ENCODE measurements at places on chromosomes 3 and 15.

DNA sequence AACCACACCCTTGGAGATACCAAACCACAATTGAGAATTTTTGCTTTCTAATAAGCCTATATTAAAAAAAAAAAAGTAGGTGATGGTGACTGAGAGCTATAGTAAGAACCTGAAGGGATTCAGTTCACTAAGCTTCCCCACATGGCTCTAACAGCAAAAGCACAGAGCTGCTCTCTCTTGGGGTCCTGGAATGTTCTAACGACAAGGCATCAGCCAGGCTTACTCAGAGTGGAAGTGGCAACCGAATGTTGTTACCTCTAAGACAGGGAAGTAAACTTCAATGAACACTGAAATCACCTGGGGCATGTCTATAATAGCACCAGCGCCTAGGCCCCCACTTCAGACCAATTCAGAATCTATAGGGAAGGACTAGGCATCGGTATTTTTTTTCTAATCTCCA lies 397.7 kb downstream of the MAGI1 start:
- no peak for DNase-seq

- DNase-seq: no peak
Measured at GRCh38 chr3:159934216-159934615, 54.4 kb upstream of the IL12A start.

GRCh38 chr15:64191971-64192830 lies 29.4 kb upstream of the PPIB start:
- no peak for DNase-seq

DNA sequence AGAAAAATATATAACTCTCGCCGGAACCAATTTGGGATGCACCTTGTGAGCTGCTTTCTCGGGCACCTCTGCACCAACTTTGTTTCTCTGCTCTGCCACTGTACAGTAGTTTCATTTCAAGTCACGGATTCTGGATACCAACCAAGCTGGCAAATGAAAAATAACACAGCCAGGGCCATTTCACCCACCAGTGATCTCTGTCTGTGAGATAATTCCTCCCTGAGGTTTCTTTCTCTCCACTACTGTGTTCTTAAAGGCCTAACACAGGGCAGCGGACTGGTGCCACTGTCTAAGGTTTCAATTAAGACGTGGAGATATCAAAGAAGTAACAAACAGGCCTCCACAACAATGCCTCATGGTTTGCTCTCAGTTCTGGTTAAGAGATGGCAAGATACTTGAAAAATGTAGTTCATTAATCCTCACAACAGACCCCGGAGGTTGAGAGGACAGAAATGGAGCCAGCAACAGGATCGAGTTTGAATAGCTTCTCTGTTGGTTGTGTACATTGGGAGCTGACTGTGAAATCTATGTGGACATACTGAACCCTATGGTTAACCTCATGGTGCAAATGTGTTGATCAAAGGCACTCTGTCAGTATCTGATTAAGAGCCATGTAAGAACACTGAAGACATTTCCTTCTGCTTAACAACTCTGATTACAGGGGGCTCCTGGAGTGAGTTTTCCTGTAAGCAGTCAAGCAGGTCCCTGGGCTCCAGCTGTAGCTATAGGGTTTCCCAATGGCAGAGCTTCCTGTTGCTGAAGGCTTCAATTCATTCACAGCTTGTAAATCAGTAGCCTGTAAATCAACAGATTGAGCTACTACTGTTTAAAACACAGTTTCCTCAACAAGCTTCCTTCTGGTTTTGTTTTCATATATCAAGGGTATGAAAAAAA lies 470.5 kb downstream of the EPHA3 start:
- DNase-seq: no peak

GRCh38 chr3:44989636-44990373 lies 13.8 kb downstream of the EXOSC7 start:
- DNase-seq: no peak

GRCh38 chr3:150377601-150378300 lies 30.3 kb upstream of the TSC22D2 start:
- DNase-seq: no peak

DNA sequence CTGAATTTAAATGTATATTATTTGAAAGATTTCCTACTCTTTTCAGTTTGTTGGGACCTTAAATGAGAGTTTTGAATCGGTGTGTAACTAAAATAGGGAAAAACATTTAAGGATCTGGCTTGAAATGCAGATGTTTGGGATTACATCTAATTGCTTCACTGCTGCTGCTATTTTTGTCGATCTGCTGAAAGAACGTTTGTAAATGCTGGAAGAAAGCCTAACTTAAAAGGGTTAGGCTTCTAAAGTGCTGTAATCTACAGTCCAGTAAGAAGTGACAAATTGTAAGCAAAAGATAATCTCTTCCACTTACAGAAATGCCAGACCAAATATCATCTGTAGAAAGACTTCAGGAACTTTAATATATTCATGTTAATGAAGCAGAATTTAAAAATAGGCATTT lies 691.6 kb downstream of the ZNF385D start:
- no peak for DNase-seq

- no peak for DNase-seq
Measured at GRCh38 chr3:55661571-55661970, 174.5 kb upstream of the WNT5A start.

DNA sequence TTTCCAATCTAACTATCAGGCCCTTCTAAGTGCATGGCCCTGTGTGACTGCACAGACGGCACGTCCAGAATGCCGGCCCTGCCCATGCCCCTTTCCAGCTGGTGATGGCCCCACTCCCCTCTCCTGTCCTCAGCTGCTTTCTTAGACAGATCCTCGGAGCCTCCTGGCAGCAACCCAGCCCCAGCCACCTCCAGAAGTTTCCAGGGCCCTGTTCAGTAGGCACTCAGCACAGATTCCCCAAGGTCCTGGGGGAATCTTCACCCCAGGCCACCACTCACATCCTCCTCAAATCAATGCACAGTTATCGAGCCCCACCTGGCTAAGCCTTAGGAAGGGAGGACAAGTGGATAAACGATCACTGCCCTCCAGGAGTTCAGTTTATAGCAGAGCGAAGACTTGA lies 1.4 kb upstream of the CRABP1 start:
- DNase-seq: no peak

GRCh38 chr3:133965013-133965570 lies 64.6 kb downstream of the SLCO2A1 start:
- no peak for DNase-seq

GRCh38 chr3:176041812-176042211 lies 1155.5 kb downstream of the TBL1XR1 start:
- no peak for DNase-seq

- no peak for DNase-seq
Measured at GRCh38 chr3:133915685-133916658, 20.3 kb upstream of the RAB6B start.

- no peak for DNase-seq
Measured at GRCh38 chr3:45724911-45725310, 35.7 kb downstream of the SACM1L start.

- DNase-seq: no peak
Measured at GRCh38 chr15:36632226-36632625, 52.8 kb downstream of the CDIN1 start.

DNA sequence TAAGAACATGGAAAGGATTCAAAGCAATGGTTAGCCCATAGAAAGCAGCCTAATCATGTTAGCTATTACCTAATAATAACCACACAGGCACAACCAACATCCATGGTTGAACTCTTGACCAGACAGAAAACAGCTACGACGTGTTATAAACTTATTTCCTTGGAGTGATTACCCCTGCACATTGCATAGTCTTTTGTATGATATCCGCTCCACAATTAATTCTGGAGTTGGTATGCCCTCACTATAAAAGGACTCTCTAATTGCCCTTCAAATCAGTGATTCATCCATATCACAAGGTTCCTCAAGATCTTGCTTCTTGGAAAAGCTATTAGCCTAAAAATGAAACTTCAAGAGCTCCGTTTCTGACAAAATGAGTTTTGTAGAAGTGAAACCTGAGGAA lies 117.9 kb downstream of the SYNPR start:
- DNase-seq: no peak

- DNase-seq: no peak
Measured at GRCh38 chr15:87561641-87562040, 694.9 kb downstream of the NTRK3 start.

DNA sequence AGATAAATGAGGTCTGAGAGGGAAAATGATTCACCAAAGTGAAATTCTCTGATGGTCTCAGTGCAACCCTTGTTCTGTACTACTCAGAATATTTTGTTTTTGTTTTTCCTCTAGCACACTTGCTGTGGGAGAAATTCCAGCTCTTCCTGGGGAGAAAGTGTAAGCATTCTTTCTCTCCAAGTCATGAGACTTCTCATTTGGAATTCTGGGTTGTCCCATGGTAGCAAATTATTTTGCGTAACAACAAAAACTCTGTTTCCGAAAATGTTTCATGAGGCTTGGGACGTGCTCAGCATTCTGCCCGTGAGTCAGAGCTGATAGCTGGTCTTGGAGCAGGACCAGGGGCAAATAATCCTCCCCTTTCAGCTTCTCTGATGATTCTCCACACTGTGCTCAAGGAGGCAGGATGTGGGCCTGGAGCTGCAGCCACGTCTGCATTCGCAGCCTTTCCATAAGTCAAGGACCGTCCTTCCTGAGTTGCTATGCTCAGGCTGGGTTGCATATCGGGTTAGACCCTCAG lies 70.3 kb downstream of the SENP2 start:
- no peak for DNase-seq

- DNase-seq: no peak
Measured at GRCh38 chr3:47890828-47891612, 88.1 kb downstream of the DHX30 start.

DNA sequence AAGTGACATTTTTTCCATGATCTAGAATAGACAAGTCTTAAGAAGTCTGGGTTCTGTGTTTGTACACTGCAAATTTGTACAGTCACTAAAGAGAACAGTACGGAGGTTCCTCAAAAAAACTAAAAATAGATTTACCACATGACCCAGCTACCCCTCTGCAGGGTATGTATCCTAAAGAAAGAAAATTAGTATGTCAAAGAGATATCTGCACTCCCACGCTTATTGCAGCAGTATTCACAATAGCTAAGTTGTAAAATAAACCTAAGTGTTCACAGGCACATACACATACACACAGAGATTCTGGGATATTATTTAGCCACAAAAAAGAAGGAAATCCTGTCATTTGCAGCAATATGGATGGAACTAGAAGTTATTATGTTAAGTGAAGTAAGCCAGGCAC lies 120.4 kb downstream of the ZIC1 start:
- no peak for DNase-seq

DNA sequence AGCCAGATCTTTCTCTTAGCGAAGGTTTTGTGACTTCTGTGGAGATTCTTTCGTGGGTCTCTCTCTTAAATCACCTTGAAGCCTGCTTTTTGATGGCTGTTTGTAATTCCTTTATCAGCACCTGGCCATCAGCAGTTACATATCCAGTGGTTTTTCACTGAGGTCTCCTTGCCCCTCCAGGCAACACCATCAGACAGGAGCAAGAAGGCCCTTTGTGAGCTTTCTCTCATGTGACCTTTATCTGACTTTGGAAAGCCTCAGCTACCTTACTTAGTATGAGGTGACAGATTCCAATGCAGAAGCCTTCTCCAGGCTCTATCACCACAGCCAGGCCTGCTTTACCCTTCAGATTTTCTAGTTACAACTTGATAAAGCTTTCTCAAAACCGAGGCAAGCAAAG lies 30.0 kb upstream of the P3H2 start:
- no peak for DNase-seq

- DNase-seq: no peak
Measured at GRCh38 chr15:38768970-38769369, 204.4 kb upstream of the RASGRP1 start.

- no peak for DNase-seq
Measured at GRCh38 chr15:65385870-65386258, 8.1 kb upstream of the IGDCC3 start.

- DNase-seq: no peak
Measured at GRCh38 chr3:28122227-28122626, 119.2 kb upstream of the CMC1 start.

DNA sequence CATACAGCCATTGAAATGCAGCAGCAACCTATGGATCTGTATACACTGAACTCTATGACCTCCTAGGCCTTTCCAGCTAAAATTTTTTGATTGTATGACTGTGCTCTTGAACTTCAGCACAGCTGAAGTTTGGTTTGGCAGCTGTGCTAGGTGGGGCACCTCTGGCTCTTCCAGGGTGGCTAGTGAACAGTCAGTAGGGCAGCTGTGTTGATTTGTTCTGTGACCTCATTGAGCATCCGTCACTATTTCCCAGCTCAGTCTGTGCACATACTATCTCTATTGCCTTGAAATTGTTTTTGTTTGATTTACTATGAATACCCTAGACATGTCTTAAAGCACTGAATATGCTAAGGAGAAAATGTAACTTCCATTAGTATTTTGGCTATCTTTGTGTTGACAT lies 363.2 kb upstream of the NAALADL2 start:
- DNase-seq: no peak

GRCh38 chr3:27614592-27614991 lies 107.5 kb downstream of the EOMES start:
- no peak for DNase-seq

GRCh38 chr3:9116336-9116735 lies 133.1 kb downstream of the SRGAP3 start:
- DNase-seq: no peak

GRCh38 chr15:74815121-74815934 lies 2.7 kb downstream of the LMAN1L start:
- DNase-seq: no peak

DNA sequence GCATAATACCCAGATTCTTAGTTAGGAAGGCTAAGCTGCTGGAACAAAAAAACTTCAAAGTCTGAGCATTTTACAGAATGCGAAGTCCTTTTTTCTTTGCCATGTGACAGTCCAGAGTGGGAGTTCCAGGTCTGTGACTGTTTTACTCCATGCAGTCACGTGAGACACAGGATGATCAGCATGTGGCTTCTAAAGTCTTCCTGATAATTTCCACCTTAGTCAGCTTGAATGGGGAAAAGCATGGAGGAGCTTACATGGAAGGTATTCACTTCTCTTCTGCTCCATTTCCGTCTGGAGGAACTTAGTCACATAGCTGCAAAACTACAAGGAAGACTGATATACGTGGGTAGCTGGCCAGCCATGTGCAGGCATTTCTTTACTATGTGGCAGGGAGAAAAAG lies 1.7 kb downstream of the SNTN start:
- no peak for DNase-seq

DNA sequence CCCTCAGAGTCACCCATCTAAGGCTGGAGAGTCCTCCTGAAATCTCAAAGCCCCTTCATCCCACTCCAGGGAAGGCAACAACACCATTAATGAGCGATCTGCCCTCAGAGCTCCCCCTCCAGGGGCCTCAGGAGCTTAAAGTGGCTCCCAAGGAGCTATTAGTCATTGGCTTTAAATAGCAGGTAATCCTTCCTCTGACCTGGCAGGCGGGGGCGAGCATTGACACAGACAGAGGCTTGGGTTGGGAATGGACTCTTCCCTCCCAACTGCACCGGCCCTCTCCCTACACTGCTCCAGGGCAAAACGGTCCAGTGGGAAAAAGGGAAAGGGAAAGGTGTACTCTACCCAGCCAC lies 1.4 kb downstream of the MFGE8 start:
- DNase-seq: no peak
